Mesenchymal stem cell (in vitro differentiated cells and primary cell): ENCODE measurements at places on chromosomes 6 and 20.

- peak overlapping the region; percentile 14 for H3K27ac ChIP-seq
- H3K4me1 ChIP-seq, result peaks cover 7% of the 10 kb centered on the region
- no peaks in the 10 kb centered on the region for H3K36me3 ChIP-seq
Measured at GRCh38 chr6:5205877-5206850, 54.6 kb downstream of the LYRM4 start.

DNA sequence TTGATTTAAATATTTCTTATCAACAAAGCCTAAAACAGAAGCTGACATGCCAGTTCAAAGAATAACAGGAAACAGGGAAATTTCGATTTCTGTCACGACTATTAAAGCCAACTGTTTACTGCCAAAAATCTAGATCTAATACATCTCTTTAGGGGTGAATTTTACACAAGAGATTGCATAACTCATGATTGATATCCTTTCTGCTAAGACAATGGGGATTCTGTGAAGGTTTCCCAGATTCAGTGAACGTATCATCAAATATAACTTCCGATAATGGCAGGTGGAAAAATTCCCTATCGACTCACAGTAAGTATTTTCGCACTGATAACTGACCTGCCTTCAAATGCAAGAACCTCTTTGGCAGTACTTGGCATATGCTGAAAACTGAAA, 42.9 kb downstream of the NHSL1 start:
- peak overlapping the region; percentile 35 for H3K27ac ChIP-seq
- DNase-seq, result no peak
- H3K4me3 ChIP-seq, result no peak overlapping the region
- H3K36me3 ChIP-seq, result no peaks in the 10 kb centered on the region
- H3K27me3 ChIP-seq, result no peaks in the 10 kb centered on the region
- peaks cover 1% of the 10 kb centered on the region for H3K4me1 ChIP-seq

DNA sequence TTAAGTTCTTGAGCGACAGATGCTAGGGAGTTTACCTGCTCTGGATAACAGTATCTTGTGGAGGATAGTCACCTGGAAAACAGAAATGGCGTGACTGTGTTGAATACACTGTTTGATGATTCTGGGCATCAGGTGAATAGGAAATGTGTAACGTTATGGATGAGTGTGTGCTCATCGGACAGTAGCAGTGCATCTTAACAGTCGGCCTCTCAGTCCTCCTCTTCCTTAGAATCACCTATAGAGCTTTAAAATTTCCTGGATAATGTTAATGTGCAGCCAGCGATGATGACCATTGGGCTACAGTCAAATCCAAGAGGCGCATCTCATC, 217.7 kb downstream of the OR2B2 start:
- DNase-seq, result no peak
- H3K4me1 ChIP-seq, result peaks cover 2% of the 10 kb centered on the region
- no peaks in the 10 kb centered on the region for H3K27me3 ChIP-seq
- no peaks in the 10 kb centered on the region for H3K36me3 ChIP-seq
- no peak overlapping the region for H3K27ac ChIP-seq

DNA sequence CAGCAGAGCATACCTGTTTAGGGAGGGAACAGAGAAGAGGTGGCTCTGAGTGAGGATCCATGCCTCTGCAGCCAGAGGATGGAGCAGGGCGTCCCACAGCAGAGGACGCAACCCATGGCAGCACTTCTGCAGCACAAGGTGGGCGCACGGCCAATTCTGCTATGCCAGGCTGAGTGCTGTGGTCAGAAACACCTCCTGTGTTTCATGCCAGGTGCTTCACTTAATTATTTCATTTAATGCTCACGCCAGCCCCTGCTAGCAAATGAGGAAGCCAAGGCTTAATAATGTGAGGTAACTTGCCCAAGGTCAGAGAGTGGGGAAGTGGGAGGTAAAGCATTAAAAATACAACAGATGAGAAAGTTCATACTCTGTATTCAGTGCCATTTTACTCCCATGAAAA, 68.5 kb upstream of the PTGIS start:
- no peak overlapping the region for H3K27ac ChIP-seq
- DNase-seq, result no peak
- peaks cover 2% of the 10 kb centered on the region for H3K4me1 ChIP-seq
- no peaks in the 10 kb centered on the region for H3K27me3 ChIP-seq
- peaks cover 89% of the 10 kb centered on the region for H3K36me3 ChIP-seq

- DNase-seq, result no peak
- no peak overlapping the region for H3K27ac ChIP-seq
- H3K36me3 ChIP-seq, result no peaks in the 10 kb centered on the region
- H3K27me3 ChIP-seq, result no peaks in the 10 kb centered on the region
- no peaks in the 10 kb centered on the region for H3K4me1 ChIP-seq
- no peak overlapping the region for H3K4me3 ChIP-seq
Measured at GRCh38 chr20:60255866-60256265, 297.6 kb downstream of the CDH26 start.

DNA sequence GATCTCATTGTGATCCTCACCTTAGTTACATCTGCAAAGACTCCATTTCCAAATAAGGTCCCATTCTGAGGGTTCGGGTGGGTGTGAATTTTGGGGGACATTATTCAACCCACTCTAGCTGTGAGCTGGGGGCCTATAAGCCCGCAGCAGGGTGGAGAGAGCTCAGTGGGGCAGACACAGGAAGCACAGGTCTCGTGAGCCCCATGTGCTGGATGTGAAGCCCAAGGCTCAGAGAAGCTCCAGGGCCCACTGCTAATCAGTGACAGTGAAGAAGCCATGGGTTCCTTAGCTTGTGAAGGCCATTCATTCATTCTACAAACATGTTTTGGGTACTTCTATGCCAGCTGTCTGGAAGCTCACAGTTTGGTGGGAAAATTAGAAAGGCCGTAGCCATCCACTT, 47.5 kb downstream of the CHMP4B start:
- no peak overlapping the region for H3K27ac ChIP-seq
- DNase-seq, result no peak
- H3K4me1 ChIP-seq, result peaks cover 14% of the 10 kb centered on the region
- H3K27me3 ChIP-seq, result no peaks in the 10 kb centered on the region
- H3K4me3 ChIP-seq, result no peak overlapping the region

DNA sequence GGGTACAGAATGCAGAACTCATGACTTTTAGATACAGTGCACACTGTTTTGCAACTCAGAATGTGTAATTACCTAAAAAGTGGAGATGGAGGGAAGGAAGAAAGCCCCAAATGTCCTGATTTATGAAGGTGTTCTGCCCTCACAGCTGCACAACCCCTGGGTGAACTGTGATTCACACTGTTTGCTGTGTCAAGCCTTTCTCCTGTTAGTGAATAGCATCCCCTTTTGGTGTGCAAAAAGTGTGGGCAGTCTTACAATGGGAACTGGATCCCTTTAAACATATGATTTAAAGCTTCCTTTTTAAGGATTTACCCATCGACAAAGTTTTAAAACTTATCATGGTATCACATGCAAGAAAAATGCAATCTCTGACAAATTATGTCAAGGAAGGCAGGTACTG, 633.4 kb upstream of the EPHA7 start:
- peak; percentile 37 for DNase-seq
- no peaks in the 10 kb centered on the region for H3K4me1 ChIP-seq
- peak overlapping the region; percentile 62 for H3K27ac ChIP-seq

- no peaks in the 10 kb centered on the region for H3K36me3 ChIP-seq
- DNase-seq, result no peak
- H3K4me1 ChIP-seq, result no peaks in the 10 kb centered on the region
- no peaks in the 10 kb centered on the region for H3K27me3 ChIP-seq
- no peak overlapping the region for H3K27ac ChIP-seq
Measured at GRCh38 chr6:87099472-87099871, 4.6 kb upstream of the CGA start.

DNA sequence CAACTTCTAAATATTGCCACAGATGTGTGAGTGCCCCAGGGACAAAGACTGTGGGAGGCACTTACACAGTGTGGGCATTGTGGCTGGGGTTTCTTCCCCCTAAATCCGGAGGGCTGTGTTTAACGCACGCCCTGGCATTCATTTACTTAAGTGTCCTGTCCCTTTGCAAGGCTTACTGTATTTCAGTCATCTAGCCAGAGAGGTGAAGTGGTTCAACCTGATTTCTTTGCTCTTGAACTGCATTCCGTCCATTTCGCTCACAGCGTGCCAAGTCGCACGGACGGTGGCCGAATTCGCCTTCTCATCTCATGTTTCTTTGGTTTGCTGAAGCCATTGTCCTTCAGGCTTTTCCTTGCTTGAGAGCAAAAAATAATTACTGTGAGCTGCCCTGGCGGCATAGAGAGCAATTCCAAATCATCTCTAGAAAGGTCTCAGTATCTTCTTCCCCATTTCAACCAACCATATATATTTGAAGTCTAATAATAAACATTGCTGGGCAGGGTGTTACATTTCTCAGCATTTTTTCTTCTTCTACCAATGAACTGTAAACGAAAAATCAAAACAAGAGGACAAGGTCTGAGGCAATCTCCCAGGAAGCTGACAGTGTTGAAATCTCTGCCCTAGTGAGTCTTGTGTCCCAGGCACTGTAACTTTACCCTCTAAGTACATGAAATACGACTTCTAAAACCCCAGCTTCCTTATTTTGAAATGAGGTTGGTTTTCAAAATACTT, 16.9 kb downstream of the SYTL3 start:
- H3K4me3 ChIP-seq, result no peak overlapping the region
- peak; percentile 88 for DNase-seq
- no peak overlapping the region for H3K27ac ChIP-seq
- no peaks in the 10 kb centered on the region for H3K36me3 ChIP-seq
- peaks cover 6% of the 10 kb centered on the region for H3K27me3 ChIP-seq
- peaks cover 1% of the 10 kb centered on the region for H3K4me1 ChIP-seq

DNA sequence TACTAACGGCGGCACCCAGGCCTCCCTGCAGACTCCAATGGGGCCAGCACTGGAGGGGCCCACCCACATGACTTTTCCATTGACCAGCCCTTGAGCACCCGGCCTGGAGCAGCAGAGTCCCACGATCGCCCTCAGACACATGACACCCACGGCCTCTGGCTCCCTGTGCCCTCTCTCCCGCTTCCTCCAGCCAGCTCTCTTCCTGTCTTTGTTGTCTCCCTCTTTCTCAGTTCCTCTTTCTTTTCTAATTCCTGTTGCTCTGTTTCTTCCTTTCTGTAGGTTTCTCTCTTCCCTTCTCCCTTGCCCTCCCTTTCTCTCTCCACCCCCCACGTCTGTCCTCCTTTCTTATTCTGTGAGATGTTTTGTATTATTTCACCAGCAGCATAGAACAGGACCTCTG, 26.1 kb upstream of the FANCE start:
- H3K27ac ChIP-seq, result no peak overlapping the region
- H3K4me1 ChIP-seq, result peaks cover 38% of the 10 kb centered on the region
- no peak overlapping the region for H3K4me3 ChIP-seq
- H3K27me3 ChIP-seq, result no peaks in the 10 kb centered on the region
- no peak for DNase-seq

GRCh38 chr20:11906626-11907480, 10.8 kb upstream of the BTBD3 start:
- H3K4me1 ChIP-seq, result no peaks in the 10 kb centered on the region
- no peak overlapping the region for H3K4me3 ChIP-seq
- H3K27ac ChIP-seq, result no peak overlapping the region
- no peaks in the 10 kb centered on the region for H3K27me3 ChIP-seq

- no peak overlapping the region for H3K27ac ChIP-seq
- H3K4me3 ChIP-seq, result no peak overlapping the region
- no peaks in the 10 kb centered on the region for H3K4me1 ChIP-seq
- H3K27me3 ChIP-seq, result peaks cover 10% of the 10 kb centered on the region
Measured at GRCh38 chr6:152815230-152815872, 64.8 kb downstream of the VIP start.
